ENCODE measurements at places on chromosomes 4 and X.

DNA sequence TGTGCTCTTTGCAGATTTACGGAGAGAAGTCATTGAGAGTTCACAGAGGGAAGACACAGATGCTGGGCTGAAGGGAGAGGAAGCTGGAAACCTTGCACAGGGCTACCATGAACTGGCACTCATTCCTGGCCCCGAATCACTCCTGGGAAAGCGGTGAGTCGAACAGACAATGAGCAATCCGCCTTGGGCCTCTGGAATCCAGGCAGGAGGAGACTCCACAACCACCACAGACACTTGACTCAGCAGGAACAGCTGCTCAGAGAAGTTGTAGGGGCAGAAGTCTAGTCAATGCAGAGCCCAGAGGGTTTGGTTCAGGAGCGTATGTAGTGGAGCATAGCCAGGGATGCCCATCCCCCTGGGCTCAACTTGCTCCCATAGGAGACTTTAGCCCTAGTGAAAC lies 62.8 kb upstream of the GRIA3 start:
- peak; percentile 50 for DNase-seq

- DNase-seq = no peak
These were observed 36.6 kb downstream of the FHL1 start for GRCh38 chrX:136183917-136184316.

GRCh38 chr4:79249881-79250503 lies 75.9 kb downstream of the NAA11 start:
- no peak for DNase-seq

DNA sequence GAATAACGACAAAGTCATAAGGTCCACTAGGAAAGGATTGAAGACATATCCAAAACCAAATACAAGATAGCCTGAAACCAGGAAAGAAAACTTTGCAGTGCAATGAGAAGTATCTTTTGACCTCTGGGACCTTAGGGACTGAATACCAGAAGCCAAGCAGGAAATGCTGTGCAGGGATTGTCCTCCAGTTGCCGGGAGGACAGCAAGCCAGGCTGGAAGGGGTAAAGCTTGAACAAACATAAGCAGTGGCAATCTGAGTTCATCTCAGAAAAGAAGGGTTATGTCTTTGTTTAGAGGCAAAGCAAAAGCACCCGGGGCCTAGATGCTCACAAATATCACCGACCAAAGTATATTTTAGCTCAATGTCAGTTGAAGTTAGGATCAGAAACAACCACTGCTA lies 55.3 kb upstream of the VCX start:
- no peak for DNase-seq

DNA sequence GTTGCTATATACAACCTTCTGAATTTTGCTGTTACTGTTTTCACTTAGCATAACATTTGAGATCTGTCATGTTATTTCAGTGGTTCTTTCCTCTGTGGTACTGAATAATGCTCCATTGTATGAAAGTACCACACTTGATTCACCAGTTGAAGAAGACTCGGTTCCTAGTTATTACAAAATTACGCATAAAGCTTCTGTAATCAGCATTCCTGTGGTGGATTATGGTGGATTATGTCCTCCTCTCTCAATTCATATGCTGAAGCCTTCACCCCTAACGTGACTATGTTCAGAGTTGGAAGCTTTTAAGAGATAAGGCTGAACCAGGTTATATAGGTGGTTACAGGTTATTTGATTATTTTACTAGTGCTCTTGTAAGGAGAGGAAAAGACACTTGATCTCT lies 2143.5 kb upstream of the AGA start:
- DNase-seq = no peak

- DNase-seq = peak; percentile 12
These were observed 94.6 kb upstream of the WDR44 start for GRCh38 chrX:118251271-118251670.

DNA sequence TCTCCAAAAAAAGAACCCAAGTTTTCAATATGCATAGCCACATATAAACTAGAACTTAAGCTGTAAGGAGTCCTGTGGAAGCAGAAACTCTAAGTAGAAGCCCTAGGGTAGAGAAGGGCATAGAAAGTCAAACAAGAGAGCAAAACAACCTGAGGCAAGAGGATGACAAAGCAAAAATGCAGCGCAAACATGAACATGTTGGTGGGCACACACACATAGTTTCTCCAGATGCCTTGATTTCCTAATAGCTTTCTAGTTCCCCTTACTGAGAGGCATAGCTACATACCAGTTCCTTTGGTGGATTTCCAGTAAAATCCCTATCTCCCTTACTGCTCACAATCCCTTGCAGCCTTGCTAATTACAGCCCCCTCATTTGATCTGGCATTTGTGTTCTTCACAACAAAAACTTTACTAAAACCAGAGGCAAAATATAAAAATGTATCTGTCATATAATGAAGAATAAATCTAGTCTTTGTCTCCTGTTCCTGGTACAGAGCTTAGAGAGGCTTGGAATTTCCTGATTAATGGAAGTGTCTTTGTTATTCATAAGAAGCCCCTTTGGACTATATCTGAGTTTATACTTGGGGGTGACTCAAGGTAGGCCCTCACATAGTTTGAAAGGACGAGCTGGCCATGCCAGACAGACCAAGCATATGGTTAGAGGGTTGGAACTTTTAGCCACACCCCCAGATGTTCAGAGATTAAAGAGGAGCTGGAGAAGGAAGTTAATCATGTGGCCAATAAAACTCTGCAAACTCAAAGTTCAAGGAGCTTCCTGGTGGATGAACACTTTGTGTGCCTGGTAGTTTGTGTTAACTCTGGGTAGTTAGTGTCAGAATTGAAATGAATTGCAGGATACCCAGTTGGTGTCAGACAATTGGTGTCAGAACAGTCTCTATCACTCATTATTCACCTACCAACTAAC lies 52.7 kb upstream of the ZCCHC13 start:
- DNase-seq = peak; percentile 83

DNA sequence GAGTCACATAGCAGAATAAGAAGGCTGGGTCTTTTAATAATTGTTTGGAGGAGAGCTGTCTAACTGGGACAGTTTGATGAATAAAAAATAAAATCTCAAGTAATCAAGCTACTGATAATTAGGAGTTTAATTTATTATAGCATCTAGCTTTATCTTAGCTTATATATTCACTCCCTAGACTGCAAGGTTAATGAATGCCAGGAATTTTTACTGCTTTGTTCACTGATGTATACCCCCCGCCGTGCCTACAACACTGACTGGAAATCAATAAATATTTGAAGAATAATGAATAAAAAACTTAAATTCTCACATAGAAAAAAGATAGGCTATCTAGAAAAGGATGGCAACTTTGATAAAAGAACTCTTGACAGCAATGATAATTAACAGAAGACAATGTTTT lies 59.7 kb downstream of the IQCM start:
- no peak for DNase-seq

DNA sequence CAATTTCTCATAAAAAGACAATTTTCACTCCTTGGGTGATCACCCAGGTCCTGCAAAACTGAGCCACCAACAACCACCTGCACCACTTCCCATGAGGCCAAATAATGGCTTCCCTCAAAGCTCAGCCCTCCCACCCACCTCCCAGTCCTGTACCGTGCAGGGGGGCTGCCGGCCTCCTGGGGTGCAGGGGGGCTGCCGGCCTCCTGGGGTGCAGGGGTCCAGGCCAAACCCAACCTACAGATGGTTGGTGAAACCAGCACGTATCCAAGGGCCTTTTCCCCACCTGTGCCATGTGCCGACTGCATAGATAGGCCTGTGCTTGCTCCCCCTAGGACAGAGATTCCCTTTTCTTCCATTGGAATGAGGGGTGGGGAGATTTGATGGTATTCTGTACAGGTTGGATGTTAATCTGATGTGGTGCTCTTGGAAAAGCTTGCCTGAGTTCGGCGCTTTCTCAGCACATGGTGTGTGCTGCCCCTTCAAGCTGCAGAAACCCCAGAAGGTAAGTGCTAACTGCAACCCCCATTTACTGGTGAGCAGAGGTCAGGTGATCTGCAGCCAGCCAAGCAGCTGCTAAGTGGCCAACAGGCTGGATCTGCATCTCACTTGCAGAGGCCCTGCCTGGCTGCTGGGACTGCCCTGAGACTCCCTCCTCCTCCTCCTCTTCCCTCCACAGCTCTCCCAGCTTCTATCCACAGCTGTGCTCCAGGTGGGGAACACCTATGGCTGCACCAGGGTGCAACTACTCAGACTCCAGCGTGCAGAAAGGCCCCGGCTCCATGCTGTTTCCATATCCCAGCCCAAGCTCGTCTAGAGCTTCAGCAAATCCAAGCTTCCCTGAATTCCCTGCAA lies 38.8 kb downstream of the FRG1 start:
- DNase-seq = no peak

DNA sequence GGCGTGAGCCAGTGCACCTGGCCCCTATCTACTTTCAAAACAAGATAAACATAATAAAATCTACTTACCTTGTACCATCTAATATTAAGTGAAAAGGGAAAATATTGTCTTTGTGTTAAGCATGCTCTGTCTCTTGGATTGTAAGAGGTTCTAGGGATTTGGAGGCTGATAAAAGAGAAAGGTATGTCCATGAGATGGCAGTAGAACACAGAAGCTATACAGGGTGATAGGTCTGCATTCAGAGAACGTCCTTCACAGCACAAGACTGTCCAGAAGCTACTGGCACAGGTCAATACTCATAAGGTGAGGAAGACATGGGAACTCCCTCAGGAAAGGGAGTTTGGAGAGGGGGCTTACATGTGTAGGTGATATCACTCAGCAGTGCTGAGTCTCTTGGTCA lies 135.5 kb downstream of the TMEM47 start:
- DNase-seq = peak; percentile 15

- DNase-seq = no peak
These were observed 88.8 kb downstream of the CHST7 start for GRCh38 chrX:46662188-46662958.

GRCh38 chrX:100743009-100743607 lies 11.2 kb upstream of the SYTL4 start:
- peak; percentile 72 for DNase-seq

DNA sequence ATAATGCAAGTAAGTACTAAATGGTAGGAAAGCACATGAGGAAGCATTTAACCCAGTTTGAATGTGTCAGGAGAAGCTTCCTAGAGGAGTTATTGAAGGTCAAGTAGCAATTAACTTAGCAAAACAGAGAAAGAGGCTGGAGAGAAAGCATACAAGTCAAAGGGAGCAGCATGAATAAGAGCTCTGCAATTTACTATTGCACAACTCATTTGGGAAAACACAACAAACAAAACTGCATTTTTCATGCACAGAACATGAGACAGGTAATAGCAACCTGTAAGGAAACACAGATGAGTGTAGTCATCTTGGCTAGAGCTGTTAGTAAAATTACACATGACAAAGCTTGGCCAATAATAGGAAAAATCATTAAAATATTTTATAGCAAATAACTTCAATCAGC lies 538.1 kb downstream of the PPP4R3C start:
- DNase-seq = no peak

DNA sequence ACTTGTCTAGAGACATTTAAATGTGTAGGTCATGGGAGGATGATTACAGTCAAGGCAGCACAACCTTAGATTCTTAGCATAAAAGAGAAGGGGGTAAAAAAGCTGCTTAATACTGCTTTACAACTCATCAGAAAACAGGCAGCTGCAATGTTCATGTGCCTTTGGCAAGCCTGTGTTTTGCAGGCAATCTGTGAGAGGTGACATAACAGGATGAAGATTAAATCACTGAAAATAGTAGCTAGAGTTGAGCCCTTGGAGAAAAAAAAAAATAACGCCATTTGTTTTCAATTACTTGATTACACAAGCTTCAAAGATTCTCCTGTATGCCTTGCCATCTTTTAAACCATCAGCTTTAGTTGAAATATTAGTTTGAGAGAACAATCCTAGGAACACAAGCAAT lies 847.6 kb upstream of the LCORL start:
- peak; percentile 37 for DNase-seq

- no peak for DNase-seq
These were observed 228.5 kb downstream of the AFF2 start for GRCh38 chrX:148728901-148729300.

DNA sequence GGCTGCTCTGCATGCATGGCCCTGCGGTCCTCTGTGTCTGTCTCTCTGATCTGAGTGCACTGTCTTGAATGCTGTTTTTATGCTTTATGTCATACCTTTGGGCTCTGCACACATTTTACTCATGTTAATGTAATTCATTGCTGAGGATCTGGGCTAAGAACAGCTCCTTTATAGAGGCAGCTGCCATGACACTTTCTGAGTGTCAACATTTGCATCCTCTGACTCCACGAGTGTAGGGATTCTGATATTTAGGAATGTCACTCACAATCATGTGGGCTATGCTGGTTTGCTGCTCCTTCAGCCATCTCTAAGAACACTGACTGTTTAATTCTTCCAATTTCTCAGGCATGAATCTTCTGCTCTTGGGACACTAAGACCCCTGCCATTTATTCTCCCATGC lies 192.2 kb upstream of the CPEB2 start:
- DNase-seq = no peak

DNA sequence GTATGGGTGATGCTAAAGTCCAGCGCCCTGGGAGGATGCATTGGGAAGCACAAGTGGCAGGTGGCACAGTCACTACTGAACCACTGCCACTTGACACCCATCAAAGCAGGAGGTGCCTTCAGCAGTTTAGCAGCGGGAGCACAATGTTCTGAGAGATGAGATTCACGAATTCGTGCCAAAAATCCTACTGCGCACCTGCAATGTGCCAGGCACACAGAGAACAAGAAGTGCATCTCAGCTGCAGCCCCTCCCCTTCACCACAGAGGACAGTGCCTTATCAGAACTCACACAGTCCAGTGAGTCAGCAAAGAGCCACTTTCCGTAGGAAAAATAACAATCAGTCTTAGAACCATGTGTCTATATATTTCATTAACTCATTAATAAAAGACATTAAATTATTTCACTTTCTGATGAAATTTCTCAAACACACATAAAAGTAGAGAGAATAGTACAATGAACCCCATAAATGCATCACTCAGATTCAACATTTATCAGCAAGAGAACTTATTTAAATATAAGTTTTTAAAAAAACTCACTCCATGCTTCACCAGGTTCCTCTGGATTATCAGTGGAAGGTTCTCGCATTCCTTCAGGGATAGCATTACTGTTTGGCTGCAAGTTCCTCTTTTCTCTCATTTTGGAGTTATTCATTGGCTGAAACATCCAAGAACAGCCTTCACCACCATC lies 47.0 kb downstream of the BEND2 start:
- DNase-seq = no peak

- DNase-seq = no peak
These were observed 1317.0 kb downstream of the STIM2 start for GRCh38 chr4:28177641-28178040.

DNA sequence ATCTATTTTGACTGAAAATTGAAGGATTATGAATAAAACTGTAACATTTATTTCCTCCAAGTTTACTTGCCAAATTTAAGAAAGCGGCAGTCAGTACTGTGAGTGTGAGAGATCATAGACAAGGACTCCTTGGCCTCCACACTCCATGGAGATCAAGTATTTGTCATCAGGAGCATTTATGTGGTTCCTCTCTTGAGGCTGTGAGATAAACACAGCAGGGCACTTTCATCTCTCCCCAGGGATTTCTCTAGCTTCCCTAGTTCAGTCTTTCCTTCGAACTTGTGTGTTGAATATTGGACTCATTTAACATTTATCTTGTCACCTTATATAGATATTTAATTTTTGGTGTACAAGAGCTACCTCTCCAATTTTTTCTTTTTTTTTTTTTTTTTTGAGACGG lies 40.8 kb downstream of the PDE5A start:
- no peak for DNase-seq
